GM06990 (cell line): ENCODE measurements at places on chromosomes 12 and 14.
A peak's percentile ranks its signal among the peaks of the same experiment; 100 is the strongest.

- no peak for DNase-seq
Observed at GRCh38 chr12:117005417-117006046, 93.7 kb downstream of the TESC start.

GRCh38 chr14:23259426-23259825 lies 21.7 kb downstream of the RNF212B start:
- no peak for DNase-seq

GRCh38 chr12:111211910-111212757 lies 156.8 kb downstream of the PHETA1 start:
- no peak for DNase-seq

GRCh38 chr12:124663771-124664366 lies 96.5 kb upstream of the NCOR2 start:
- DNase-seq = no peak

DNA sequence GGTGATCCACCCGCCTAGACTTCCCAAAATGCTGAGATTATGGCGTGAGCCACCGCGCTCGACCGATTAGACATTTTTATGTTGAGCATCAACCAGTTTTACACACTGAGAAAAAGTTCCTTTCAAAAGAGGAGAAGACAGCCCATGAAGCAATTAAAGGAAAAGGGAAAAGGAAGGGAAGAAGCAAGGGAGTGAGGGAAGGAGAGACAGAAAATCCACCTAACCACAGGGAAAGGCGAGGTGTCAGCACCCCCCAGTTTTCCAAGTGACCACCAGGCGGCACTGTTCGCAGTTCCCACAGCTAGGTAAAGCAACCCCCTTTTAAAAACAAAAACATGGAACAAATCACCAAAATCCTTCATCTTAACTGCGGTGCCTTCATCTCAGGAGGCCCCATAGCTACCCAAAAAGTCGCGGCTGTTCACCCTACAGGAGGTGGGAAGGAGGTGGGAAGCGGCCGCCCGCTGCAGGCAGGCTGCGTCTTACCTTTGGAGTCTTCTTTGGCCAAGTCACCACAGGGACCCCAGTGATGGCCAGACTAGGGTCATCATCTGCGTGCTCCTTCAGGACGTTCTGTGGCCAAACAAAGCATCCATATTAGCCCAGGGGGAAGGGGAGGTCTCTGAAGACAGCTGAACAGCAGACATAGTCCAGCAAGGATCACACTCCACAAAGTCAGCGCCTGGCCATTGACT lies 86.6 kb downstream of the KDM2B start:
- DNase-seq = no peak

GRCh38 chr14:105937253-105938054 lies 411.1 kb downstream of the TMEM121 start:
- DNase-seq = no peak

DNA sequence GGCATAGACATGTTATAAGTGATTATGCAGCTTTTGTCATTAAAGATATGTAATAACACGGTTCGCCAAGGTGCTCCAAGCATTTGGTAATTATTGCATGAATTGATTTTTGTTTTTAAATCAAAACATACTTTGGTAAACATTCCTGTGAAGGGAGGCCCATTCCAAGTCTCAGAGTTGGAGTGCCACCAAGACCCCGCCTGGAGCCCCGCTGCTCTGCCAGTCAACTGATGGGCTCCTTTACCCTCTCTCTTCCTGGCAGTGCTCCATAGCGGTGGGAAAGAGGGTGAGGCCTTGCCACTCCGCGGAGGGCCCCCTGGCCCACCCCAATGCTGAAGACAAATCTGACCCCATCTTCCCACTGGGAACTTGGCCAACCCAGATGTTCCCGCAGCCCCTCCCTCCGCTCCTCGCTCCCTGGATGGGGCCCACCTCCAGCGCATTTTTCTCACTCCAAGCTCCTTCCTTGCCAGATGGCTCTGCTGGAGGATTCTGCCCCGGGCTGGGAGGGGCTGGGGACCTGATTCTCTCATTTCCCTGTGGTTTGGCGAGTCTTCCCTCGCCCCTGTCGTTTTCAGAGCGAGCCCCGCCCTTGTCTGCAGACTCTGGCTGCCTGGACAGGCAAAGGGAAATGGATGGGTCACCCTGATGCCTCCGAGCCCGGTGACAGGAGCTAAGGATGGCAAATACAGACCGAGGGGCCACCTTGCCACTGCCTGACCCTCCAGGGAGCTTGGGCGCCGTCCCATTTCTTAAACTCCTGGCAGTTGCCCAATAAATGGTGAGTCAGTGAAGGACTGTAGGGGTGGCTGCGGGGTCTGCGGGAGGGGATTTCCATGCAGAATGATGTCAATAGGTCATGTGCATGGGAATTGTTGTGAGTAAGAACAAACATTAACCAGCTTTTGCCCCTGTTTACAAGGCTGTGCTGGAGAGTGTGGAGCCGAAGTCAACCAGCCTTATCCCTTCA lies 9.2 kb upstream of the PAPLN start:
- no peak for DNase-seq

- DNase-seq = no peak
Observed at GRCh38 chr12:110860833-110861296, 14.1 kb downstream of the CCDC63 start.

- DNase-seq = no peak
Observed at GRCh38 chr14:24231263-24232120, 675 bp downstream of the NEDD8 start.

DNA sequence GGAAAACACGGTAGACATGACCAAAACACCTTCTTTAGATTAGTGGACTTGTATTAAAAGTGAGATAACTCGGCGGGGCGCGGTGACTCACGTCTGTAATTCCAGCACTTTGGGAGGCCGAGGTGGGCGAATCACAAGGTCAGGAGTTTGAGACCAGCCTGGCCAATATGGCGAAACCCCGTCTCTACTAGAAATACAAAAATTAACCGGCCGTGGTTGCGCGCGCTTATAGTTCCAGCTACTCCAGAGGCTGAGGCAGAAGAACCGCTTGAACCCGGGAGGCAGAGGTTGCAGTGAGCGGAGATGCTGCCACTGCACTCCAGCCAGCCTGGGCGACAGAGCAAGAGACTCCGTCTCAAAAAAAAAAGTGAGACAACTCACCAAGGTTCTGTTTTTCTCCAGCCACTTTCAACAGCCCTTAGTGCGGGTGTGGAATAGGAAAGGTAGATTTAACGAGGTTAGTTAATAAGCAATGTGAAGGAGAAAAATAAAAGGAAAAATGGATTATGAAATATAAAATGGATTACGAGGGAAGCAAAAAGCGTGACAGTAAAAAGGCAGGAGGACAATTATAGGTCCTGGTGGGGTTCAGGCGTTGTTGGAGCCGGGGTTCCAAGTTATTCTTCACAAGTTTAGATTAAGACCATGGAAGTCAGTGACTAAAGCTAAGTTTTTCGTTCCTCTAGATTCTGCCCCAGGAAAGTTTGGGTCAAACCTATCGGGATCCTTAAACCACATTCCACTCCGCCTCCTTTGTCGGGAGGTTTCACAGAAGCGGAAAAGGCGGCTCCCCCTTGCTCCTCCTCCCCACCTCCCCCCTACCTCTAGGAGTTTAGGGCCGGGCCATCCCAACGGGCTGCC lies 534 bp downstream of the PPP2R3C start:
- peak; percentile 18 for DNase-seq

DNA sequence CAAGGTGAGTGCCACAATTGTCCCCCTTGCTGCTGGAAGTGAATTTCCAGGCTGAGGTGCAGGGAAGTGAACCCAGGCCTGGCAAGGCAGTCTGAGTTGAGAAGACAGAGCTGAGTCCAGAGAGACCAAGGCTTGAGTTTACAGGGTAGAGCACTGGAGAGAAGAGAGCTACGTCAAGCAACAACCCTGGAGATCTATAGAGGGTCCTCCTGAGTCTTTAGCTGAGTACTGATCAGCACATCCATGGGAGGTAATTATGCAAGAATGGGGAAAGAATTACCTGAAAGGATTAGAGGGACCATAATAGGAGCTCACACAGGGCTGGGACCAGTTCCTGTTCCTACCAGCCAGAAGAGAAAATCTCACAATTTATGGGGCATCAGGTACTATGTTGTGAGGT lies 190.7 kb downstream of the NEDD1 start:
- DNase-seq = no peak

DNA sequence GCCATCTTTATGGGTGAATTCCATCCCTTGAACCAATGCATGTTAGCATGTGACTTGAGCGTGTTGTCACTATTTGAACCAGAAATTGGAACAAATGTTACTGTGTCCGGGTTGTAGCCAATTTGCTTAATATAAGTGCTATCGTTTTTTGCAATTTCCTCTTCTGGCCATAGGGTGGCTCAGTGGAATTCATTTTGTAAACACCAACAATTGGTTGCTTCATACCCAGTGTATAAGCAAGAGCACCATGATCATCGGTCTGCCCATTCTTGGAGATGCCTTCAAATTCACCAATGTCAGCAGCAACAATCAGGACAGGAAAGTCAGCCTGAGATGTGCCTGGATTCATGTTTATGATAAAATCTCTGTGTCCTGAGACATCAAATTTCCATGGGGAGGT lies 5.0 kb upstream of the NEDD1 start:
- DNase-seq = no peak

DNA sequence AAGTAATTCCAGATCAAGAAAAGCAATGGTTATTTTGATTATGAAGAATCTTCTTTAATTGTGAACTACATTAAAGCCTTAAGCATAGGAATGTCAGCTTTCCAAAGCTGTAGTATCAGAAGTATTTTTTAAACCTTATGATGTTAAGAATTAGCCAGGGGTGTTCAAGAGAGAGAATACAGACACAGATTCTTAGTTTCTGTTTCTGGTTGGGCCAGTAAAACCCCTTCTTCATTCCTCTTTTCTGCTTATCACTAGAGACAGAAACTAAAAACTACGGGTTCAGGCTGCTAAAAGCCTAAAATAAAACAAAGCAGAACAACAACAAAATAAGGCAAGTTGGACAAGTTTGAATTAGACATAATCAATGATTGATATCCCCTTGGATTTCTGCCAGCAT lies 38.2 kb downstream of the IFT43 start:
- DNase-seq = no peak

- DNase-seq = peak; percentile 15
Observed at GRCh38 chr12:43338848-43339526, 213.0 kb downstream of the ADAMTS20 start.

DNA sequence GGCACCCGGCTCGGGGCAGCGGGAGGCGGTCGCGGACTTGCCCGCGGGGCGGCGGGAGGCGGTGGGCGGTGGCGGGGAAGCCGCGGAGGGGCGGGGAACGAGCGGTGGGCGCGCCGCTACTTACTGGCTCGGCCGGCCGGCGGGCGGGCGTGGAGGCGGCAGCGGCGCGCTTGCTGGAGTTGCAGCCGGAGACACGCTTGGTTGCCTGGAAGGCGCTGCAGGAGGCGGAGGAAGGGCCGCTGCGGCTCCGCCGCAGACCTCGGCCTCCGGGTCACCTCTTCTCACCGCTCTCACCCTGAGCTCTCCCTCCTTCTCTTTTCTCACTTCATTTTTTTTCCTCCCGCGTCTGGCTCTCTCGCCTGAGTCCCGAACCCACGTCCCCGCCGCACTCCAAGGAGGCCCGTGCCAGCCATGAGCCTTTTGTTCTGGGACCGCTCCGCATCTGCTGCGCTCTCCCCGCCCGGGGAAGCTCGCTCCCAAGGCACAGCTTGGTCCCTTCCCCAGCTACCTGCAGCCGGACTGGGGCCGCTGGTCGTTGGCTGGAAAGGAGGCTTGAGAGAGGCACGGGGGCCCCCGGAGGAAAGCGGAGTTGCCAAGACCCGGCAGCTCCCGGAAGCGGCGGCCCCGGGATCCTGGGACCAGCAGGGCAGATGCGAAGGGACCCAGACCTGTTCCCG lies 592 bp upstream of the KCNK10 start:
- DNase-seq = peak; percentile 83

DNA sequence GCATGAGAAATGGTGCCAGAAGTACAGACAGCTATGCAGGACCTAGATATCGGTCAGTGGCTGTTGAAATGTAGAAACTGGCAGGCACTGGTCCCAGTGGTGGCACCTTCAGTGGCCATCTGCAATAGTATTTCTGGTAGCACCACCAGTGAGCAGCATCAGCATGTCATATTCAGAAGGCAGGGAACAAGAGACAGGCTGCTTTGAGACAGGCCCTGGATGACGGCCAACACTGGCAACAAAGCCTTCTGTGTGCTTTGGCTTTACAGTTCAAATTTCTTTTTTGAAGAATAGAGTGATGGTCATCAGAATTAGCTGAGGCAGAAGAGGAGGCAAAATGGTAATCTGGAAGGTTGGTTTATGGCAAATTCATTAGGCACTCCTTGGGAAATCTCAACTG lies 273.4 kb upstream of the SLC16A7 start:
- no peak for DNase-seq

GRCh38 chr12:3216726-3217682 lies 139.8 kb downstream of the TSPAN9 start:
- DNase-seq = no peak

GRCh38 chr12:62642486-62642885 lies 175.9 kb downstream of the MON2 start:
- DNase-seq = no peak

DNA sequence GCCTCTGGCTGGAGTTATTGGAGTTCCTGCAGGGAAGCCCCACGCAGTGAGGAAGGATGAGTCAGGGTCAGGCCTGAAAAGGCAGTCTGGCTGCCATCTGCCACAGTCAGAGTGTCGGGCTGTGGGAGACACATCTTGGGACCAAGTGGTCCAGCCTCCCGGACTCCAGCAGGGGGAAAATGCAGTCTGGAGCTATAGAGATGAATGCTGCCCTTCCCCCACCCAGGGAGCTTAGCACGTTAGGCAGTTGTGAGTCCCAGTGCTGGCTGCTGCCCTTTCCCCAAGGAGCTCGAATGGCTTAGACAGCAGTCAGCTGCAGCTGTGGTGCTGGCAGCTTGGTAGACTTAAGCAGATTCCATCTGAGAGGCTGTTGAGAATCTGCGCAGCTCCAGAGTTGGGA lies 8.2 kb upstream of the NTS start:
- no peak for DNase-seq

GRCh38 chr12:115249671-115250278 lies 565.8 kb upstream of the TBX3 start:
- no peak for DNase-seq

GRCh38 chr14:66444271-66444927 lies 41.8 kb upstream of the CCDC196 start:
- DNase-seq = no peak

DNA sequence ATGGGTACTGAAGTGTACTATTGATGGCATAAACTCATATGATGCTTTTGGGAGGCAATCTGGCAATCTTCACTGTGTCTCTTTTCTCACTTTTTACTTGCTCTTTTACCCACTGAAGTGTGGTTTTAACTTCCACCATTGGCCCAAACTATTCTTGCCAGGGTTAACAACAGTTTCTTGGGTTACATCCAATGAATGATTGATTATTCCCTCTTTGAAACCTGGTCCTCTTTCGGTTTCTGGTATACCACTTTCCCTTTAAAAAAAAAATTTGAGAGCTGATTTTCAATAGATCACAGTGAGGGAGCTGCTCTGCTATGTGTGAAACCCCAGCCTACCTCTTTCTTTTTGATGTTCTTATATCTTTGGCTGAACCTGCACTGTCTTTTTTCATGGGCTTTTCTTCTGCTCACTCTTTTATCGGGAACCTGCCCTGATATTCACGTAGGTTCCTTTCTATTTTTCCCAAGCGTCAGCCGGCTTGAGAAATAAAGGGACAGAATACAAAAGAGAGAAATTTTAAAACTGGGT lies 56.1 kb upstream of the OR4E1 start:
- no peak for DNase-seq
